ENCODE measurements at places on chromosomes 6 and 20.

DNA sequence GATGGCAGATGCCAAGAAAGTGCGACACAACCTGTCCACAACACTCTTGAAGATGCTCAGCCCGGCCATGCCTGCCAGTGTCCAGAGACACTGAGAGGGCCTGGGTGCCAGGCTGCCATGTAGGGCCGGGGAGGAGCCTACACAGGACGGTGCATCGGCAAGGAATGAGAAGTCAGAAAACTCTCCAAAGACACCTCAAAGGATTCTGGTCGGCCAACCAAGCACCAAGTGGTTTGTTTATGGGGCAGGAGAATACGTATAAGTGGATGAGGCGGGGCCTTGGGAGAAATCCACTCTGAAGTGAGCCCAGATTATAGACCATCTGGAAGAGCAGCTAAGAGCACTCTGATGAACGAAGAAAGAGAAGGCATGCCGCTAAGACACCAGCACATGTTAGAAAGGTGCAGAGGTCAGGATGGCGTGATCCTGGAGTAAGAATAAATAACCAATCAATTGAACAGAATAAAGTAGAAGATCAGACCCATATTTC, 120.7 kb upstream of the FOXQ1 start:
- no peak for DNase-seq

DNA sequence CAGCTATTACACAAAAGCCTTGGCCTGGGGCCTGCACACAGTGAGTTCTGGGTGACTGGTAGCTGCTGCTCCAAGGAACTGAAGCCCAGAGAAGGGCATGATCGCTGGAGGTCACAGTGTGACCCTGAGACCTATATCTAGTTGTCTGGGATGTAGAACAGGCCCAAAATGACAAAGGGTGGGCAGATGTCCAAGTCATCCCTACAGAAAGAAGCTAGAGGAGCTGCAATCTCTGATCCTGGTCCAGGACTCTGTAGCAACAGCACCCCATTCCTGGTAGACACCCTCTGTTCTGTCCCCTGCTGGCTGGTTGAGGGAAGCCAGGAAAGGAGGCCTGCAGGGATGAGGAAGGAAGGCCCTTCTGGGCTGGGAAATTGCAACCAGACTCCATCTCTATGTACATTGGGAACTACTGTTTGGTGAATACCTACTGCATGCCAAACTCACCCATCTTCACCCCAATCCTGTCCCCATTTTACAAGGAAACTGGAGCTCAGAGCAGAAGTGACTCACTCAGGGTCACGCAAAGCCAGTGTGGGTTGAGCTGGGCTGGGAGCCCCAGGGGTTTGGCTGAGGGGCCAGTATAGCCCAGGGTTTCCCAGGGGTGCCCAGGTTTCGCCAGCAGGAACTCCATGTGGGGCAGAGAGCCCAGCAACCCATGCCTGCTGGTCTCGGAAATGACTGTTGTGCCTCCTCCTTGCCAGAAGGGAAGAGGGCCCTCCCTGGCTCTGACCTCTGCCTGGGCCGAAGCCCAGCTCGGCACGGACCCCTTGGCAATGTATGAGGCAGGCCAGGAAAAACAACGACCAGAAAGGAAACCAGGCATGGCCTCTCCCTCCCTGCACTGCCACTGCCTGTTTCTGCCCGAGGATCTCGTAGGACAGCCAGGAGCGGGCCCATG, 44.9 kb upstream of the TLDC2 start:
- DNase-seq = no peak

DNA sequence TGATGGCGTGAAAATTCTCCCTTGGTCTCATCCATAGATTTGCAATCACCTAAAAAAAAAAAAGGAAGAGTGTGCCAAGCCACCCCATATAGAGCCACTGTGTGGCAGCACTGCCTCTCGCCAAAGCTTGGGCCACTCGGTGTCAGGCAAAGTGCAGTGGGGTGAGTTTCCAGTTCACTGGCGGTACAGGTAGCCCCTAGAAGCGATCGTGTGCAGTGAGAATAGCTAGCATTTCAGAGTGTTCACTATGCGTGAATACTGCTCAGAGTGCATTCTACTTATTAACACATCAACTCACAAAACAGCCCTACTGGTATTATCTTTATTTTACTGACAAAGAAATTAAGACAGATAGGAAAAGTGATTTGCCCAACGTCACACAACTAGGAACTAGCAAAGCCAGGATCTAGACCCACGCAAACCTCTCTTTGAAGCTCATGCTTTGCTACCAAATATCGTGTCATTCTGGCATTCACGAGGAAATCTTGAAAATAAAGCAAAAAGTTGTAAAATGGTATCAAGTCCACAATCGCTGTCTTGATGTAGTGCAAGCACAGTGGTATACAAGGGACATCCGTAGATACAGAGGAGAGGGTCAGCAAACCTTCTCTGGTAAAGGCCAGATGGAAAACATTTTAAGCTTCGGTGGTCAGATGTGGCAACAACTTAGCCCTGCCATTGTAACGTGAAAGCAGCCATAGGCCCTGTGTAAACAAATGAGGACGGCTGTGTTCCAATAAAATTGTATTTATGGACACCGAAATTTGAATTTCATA, 10.4 kb upstream of the GCNT2 start:
- peak; percentile 42 for DNase-seq

DNA sequence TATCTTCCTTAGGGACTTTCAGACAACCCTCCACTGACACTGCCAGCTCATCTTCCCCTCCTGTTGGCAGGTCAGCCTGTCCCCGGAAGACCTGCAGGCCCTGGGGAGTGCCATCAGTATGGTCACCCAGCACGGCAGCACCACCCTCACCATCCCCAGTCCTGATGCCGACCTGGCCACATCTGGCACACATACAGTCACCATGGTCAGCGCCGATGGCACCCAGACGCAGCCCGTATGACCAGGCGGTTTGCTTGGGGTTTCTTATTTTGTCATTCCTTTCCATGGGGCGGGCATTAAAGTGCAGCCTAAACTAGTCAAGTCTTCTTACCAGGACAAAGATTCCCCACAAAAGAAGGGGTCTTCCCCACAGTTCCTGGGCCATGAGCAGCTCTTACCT, 3.9 kb upstream of the DEF6 start:
- DNase-seq = no peak

DNA sequence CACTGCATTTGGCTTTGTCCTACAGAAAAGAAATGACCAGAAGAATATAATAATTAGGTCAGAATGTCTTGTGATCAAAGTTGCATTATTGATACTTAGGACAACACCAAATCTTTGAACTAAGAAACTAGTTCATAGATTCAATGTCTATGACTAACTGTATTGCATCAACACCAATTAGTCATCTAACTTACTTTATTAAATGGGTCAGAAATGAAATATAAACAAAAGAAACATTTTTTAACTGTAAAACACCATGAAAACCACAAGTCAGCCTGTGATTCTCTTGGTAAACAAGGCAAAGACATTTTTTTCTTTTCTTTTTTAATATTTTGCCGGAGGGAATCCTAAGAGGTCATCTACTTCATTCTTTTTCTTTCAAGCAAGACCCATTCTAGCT, 114.1 kb upstream of the HDDC2 start:
- no peak for DNase-seq

DNA sequence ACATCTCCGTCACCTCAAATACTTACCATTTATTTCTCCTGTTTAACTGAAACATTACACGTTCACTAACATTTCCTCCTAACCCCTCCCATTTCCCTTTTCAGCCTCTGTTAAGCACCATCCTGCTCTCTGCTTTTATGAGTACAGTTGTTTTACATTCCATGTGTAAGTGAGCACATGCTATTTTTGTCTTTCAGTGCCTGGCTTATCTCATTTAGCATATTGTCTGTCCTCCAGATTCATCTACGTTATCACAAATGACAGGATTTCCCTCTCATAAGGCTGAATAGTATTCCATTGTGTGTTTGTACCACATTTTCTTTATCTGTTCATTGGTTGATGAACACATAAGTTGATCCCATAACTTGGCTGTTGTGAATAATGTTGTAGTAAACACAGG, 22.7 kb downstream of the TAF11 start:
- DNase-seq = no peak

- no peak for DNase-seq
These were observed 44.9 kb upstream of the CHRNA4 start for GRCh38 chr20:63406011-63406410.

DNA sequence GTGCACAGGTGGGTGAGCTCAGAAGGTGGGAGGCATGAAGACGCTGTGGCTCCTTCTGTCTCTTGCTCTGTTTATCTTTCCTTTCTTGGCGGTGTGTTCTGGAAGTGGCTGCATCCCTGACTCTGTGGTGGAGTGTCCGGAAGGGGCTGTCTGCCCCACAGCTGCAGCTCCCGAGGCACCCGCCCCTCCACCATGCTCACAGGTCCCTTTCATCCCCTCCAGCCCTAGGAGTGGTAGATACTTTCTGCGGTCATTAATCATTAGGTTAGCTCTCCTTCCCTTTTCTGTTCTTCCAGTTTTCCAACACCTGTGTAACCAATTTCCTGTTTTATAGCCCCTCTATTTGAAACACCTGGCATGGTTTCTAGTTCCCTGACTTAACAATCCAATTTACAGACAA, 65.6 kb downstream of the GJA10 start:
- DNase-seq = no peak

- no peak for DNase-seq
These were observed 11.8 kb upstream of the SMLR1 start for GRCh38 chr6:130815200-130816071.

GRCh38 chr6:149608381-149608982, 40.0 kb downstream of the KATNA1 start:
- DNase-seq = no peak

DNA sequence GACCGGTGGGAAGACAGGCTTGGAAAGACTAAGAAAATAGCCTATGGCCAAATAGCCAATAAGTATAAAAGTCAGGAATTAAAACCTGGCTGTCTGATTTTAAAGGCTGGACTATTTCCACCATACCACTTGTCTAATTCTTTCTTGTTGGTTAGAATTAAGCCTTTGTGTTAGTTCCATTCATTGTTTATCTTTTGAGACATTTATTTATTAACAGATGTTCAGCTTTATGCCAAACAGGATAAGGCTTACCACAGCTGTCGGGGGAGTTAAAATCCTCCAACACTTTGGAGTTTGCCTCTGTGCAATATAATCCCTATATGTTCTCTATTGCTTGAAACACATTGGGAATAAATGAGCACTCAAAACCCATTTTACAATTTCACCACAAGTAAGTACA, 208.3 kb downstream of the TMEM200A start:
- DNase-seq = no peak

DNA sequence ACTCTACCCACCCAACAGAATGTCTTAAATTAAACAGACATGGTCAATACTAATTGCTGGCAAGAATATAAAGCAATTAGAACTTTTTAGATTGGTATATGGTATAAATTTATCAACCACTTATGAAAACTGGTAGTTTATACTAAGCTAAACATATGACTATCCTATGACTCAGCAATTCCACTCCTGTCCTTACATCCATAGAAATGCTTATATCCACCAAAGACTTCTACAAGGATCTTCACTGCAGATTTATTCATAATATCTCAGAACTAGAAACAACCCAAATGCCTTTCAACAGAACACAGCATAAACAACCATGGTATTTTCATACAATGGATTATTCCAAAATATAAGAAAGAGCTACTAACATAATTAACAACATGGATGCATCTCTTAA, 4.6 kb downstream of the ZNF184 start:
- DNase-seq = no peak

GRCh38 chr6:155264693-155265320, 994 bp downstream of the CLDN20 start:
- DNase-seq = no peak

- DNase-seq = no peak
These were observed 93.6 kb downstream of the TMEM242 start for GRCh38 chr6:157229713-157230112.

DNA sequence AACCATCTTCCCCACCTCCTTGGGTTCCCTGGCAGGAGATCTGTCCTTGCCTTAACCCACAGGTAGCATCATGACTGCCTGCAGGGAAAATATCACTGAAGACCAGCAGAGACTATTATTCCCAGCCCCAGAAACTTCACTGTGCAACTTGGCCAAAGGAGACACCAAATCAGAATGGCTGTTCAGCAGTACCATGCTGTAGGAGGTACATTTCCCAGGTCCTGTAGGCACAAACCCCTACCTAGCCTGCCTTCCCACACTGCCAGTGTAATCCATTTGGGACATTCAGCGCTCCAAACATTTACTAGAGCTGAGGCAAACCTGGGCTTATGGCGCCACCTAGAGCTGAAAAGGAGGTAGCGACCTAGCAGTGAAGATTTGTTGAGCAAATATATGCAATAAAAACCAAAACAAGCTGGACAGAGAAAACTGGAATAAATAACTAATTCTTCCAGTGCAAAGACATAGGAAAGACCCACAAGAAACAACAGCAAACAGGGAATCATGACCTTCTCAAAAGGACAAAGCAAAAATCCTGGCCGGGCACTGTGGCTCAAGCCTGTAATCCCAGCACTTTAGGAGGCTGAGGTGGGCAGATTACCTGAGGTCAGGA, 60.3 kb downstream of the VTA1 start:
- no peak for DNase-seq

DNA sequence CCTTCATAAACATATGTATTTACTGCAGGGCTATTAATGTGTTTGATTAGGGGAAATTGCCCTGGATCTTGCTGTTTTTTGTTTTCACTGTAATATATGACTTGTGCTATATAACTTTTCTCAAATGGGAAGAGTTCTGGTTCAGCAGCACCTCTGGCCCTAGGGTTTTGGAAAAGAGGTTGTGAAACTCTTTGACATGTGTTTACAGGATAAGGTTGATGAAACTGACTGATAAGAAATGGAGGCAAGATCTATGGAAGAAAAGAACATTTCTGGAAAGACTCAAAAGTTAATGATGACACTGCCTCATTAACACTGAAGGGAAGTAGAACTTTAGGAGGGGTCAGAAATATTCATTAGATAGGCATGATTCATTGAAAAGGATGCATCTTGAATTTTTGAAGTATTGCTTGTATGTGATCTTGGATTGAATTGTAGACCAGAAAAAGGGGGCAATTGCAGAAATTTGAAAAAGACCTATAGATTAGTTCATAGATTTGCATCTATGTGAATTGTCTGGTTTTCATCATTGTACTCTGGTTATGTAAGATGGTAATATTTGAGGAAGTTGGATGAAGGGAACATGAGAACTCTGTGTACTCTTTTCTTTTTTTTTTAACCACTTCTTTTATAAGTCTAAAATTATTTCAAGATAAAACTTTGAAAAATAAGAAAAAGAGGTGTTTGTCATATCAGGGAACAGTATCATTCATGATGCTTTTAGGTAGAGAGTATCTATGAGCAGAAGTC, 54.0 kb downstream of the UTRN start:
- no peak for DNase-seq

DNA sequence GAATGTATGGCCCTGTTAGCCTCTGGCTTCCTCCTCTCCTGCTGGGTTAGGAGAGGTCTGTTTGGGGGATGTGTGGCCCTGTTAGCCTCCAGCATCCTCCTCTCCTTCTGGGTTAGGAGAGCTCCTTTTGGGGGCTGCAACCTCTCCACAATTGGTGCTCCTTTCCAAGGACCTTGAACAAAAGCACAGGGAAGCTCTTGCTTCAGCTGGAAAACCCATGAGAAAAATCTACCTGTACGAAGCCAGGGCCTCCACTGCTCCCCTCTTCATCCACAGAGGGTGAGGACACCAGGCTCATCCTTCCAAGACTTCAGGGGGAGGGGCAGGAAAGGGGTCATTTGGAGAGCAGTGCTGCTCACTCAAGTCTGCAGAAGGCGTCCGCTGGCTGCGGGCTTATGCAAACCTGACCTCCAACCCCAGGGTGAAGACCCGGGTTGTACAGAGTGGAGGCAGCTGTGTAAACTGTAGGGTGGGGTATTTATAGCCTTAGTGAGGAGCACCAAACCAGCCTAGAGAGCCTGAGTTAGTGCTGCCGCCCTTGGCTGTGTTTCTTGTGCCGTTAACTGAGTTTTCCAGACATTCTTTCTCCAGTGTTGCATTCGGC, 62.1 kb downstream of the SLC24A3 start:
- no peak for DNase-seq

Measured in stimulated activated CD8-positive, alpha-beta memory T cell treated with anti-CD3 and anti-CD28 coated beads, Interleukin-7, amount 100 ng/mL, for 48 hours (primary cell).